ENCODE measurements at places on chromosomes 5 and 9. TPM values are rescaled to one million over a fixed set of nuclear protein-coding genes. Genes with fewer than 3 reads are reported as not detected.

Gene PCDHGB2
- 7.8 TPM for total RNA-seq

Gene UNC13B
- total RNA-seq = 27.2 TPM

Gene NCS1
- 3.2 TPM for total RNA-seq

Gene MYOT
- 11.0 TPM for total RNA-seq

Gene NEUROG1
- total RNA-seq = not detected

Gene PDE6A
- total RNA-seq = 0.15 TPM

Gene ZNF454
- 5.2 TPM for total RNA-seq

Gene NR2F1
- 59.1 TPM for total RNA-seq

Gene SLCO4C1
- total RNA-seq = not detected

Gene SLCO6A1
- not detected for total RNA-seq

Gene CDH6
- total RNA-seq = 3.9 TPM

Gene POC5
- 18.9 TPM for total RNA-seq

Gene ARPC5L
- total RNA-seq = 22.0 TPM

Gene BTNL3
- total RNA-seq = under 0.01 TPM

Gene GFI1B
- not detected for total RNA-seq

Gene OLFM1
- total RNA-seq = 22.1 TPM

Gene ELL2
- total RNA-seq = 168 TPM

Gene NEURL1B
- 6.3 TPM for total RNA-seq

Gene PHF24
- total RNA-seq = 0.33 TPM

Gene GLDC
- total RNA-seq = 2.6 TPM

Gene PALM2AKAP2
- 41.4 TPM for total RNA-seq

Gene HMGXB3
- total RNA-seq = 80.9 TPM

Measured in breast epithelium (tissue), 4 donors.